AG04449 (cell line): ENCODE measurements at places on chromosomes 6 and 20.

DNA sequence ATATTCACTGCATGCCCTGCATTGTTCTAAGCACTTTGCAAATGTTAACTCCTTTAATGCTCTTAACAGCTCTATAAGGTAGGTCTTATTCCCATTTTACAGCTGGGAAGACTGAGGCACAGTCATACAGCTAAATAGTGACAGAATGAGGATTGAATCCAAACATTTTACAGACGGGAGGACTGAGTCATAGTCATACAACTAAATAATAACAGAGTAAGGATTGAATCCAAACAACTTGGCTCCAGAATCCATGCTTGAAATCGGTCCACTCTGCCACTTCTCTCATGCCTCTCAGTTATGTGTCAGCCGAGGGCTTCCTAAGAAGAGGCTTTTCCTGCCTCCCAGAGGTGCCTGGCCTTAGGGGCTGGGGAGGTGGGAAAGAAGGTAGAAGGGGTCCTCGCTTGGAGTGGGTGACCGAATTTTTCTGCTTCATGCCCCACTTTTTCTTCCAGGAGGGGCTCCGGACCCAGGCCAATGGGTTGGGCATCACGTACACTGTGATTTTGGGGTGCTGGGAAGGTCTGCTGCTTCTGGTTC, 137.4 kb upstream of the RNF24 start:
- no peak for DNase-seq

- DNase-seq, result no peak
These were observed 45.2 kb downstream of the DPPA5 start for GRCh38 chr6:73308712-73309534.

DNA sequence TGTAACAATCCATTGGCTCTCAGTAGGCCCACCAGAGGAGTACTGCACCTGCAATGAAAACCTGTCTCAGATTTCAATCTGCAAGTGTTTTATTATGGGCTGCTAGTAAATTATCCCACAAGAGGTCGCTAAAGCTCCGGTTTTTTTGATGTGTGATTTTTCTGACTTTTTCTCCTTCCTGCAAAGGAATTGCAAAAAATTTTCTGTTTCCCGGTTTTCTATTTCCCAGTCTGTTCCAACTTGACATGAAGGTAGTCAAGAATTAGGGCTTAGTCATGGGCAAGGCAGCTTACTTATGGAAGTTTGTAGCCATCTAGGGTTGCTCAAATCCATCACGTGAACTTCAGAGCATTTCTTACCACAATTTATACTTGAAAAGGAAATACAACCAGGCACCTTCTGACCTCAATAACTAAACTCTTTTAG, 38.5 kb upstream of the AHI1 start:
- DNase-seq, result peak; percentile 88

GRCh38 chr6:160500639-160501038, 152.5 kb downstream of the SLC22A3 start:
- no peak for DNase-seq

DNA sequence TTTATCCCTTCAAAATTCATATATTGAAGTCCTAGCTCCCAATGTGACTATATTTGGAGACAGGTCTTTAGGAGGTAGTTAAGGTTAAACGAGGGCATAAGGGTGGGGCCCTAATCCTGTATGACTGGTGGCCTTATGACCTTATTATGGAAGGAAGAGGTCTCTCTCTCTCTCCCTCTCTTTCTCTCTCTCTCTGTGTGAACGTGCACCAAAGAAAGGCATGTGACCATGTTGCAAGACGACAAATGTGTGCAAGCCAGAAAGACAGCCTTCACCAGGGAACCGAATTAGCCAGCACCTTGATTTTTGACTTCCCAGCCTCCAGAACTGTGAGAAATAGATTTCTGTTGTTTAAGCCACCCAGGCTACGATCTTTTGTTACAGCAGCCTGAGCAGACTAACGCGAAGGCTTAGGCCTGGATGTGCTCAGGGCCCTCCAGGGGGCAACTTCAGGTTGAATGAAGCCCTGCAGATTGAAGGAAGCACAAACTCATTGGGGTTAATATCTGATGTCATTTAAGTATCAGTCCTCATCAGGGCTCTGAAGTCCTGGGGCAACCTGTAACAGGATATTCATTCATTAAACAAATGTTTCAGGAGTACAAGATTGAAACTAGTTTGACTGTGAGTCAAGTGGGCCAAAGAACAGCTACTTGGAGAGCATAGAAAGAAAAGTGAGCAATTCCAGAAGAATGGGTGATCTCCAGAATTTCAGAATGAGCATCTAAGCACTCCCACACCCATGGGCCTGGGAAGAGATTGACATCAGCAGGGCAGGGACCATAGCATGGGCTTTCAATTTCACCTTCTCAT, 157.4 kb upstream of the TNFAIP3 start:
- no peak for DNase-seq

DNA sequence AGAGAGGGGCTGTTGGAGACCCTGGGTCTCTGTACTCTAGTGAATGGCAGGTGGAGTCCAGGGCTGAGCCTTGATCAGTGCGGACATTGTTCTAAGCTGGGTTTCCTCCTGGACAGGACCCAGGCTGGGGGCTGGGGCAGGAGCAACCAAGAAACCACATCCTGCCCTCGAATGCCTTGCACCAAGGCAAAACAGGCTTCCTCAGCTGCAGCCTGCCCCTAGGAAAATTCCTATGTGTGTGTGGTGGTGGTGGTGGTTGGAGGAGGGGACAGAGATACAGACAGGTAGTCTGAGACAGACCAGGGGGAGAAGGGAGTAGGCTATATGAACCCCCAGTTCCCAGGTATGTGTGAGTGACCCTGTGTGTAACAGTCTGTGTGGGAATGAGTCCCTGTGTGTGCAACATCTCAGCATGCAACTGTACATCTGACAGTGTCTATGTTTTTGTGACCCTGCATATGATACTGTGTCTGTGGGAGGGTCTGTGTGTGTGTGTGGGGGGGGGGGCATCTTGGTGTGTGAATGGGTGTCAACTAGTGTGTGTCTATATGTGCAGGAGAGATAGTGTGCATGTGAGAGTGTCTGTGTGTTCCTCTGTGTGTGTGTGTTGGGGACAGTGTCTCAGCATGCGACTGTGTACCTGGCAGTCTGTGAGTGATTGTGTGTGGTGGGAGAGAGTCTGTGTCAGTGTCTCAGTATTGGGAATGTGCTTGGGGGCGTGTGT, 3.0 kb downstream of the GLP1R start:
- no peak for DNase-seq

DNA sequence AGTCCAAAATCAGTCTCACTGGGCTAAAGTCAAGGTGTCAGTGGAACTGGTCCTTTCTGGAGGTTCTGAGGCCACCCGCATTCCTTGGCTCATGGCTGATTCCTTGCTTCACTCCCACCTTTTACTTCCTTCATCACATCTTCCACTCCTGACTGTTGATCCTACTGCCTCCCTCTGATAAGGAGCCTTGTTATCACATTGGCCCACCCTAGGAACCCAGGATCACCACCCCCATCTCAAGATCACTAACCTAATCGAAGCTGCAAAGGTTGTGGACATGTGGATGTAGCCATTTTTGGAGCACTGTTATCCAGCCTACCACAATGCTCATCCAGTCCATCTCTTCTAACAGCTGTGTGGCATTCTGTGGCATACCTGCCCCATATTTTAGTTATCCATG, 87.2 kb downstream of the TNFAIP3 start:
- no peak for DNase-seq

DNA sequence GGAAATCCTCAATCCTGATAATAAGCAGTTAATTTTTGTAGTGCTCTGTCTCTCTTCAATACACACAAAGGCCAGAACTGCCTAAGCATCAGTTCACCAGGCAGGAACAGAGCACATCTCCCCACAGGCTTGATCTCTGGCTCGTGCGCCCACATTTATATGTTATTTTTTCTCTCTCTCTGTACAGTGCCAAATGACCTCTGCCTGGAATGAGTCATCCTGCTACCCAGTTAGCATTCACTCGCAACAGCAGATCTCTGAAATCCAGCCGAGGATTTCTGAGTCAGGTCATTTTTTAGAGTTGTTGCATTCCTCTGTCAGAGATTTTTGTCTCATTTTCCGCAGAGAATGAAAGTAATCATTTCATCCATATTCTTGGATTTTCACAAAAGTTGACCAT, 107.1 kb downstream of the COL12A1 start:
- DNase-seq, result peak; percentile 86

- DNase-seq, result no peak
These were observed 1.2 kb upstream of the TFB1M start for GRCh38 chr6:155315516-155315871.

- DNase-seq, result no peak
These were observed 108.5 kb upstream of the PRND start for GRCh38 chr20:4613184-4613583.

GRCh38 chr6:3721810-3722621, 29.5 kb downstream of the PXDC1 start:
- no peak for DNase-seq

DNA sequence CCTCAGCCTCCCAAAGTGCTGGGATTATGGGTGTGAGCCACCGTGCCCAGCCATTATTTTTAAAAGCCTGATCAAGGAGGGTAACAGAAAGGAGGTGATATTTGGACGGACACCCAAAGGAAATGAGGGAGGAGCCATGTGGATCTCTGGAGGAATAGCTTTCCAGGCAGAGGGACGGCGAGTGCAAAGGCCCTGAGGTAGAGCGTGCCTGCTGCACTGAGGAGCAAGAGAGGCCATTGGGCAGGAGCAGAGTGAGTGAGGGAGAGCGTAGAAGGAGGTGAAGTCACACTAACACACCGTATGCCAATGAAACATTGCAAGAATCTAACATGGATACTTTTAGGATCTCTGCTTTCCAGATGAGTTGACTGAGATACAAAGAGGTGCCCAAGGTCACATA, 58.9 kb upstream of the ZNFX1 start:
- no peak for DNase-seq

- no peak for DNase-seq
These were observed 181.9 kb upstream of the CCN2 start for GRCh38 chr6:132132924-132133639.

DNA sequence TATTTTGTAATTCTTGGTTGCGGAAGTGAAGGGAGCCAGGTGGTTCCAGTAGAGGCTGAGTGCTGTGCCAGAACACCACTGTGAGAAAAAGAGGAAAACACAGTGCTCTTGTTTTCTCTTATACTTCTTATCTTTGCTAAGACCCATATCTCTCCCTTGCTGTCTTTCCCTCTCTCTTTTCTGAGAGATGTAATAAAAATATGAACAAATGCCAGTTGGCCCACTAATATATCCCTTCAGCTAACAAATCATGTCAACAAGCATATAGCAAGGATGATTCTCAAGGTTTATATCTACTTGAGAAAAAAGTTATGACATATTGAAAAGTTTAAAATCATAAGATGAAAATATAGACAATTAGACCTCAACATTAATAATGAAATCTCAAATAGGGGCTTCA, 758.3 kb downstream of the HDGFL1 start:
- no peak for DNase-seq

GRCh38 chr20:33993576-33994221, at the start of gene RALY:
Gene RALY (plus strand): TSS chr20:33993911. CDS start chr20:34072075, 78,164 bp downstream.
- no peak for DNase-seq

DNA sequence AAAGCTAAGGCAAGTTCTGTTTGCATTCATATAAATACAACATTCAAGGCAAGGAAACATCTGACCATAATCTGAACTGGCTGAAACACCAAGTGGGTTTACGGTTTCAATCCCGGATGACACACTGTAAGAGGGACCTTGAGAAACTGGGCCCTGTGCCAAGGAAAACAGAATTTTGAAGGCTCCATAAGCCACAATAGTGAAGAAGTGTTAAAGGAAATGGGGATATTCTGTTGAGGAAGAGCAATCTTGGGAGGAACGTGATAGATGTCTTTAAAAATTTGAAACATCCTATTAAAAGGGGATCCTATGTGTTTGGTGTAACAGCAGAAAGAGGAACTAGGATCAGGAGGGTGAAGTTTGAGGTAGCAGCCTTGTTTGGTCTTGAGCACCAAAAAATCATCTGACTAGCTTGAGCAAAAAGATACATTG, 82.4 kb upstream of the TAB2 start:
- DNase-seq, result no peak

DNA sequence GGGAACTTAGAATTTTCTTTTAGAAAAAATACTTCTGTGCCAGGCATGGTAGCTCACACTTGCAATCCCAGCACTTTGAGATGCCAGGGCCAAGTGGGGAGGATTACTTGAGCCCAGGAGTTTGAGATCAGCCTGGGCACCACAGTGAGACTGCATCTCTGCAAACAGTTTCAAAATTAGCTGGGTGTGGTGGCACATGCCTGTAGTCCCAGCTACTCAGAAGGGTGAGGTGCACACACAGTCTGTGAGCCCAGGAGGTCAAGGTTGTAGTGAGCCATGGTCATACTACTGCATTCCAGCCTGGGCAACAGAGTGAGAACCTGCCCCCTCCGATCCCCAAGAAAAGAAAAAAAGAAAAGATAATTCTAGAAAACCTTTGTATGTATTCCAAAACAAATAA, 346.0 kb upstream of the KCNQ5 start:
- DNase-seq, result no peak

DNA sequence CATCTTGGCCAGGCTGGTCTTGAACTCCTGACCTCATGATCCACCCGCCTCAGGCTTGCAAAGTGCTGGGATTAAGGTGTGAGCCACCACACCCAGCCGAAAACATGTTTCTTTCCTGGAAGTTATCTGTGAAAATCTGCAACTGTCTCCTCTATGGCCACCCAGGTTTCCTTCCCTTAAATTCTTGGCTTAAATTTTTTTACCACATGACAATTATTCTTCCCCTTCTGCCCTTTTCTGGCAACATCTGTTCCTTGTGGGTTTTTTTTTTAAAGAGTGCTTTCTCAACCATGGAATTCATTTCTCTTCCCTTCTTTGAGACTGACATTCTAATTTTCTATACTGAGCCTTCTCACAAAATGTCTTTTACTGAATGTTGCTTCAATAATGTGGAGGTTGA, 59.6 kb downstream of the DOK5 start:
- no peak for DNase-seq

- DNase-seq, result no peak
These were observed 61.0 kb downstream of the SLC22A2 start for GRCh38 chr6:160197662-160198061.

DNA sequence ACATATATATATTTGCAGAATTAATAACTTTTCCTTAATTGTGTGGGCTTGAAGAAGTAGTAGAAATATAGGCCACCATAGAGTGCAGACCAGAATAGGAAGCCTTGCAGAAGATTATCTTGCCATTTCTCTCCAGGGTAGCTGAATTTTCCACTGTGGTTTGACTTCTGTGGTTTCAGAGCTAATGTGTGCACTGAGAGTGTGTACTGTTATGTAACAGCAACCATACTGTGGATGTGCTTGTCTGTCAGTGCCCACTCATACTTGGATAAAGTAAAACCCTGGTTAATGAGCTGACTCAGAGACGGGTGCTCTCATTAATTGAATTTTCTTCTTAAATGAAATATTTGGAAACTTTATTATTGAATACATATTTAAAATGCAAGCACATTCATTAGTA, 57.2 kb downstream of the CEP43 start:
- DNase-seq, result no peak

DNA sequence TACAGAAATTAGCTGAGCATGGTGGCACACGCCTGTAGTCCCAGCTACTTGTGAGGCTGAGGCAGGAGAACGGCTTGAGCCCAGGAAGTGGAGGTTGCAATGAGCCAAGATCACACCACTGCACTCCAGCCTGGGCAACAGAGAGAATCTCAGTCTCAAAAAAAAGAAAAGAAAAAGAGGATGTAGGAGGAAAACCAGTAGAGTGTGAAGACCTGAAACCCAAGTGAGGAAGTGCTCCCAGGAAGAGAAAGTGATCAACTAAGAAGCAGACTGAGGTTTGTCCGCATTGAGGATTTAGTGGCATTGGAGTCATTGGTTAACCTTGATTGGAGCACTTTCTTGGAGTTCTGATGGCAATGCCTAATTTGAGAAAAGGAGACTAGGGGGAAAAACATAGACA, 20.6 kb upstream of the TASP1 start:
- no peak for DNase-seq
